ENCODE measurements at places on chromosomes 5 and 9. TPM values are rescaled to one million over a fixed set of nuclear protein-coding genes. Genes with fewer than 3 reads are reported as not detected.

- DNase-seq, result no peak
Measured at GRCh38 chr9:98836206-98836605, 28.7 kb downstream of the GALNT12 start.

DNA sequence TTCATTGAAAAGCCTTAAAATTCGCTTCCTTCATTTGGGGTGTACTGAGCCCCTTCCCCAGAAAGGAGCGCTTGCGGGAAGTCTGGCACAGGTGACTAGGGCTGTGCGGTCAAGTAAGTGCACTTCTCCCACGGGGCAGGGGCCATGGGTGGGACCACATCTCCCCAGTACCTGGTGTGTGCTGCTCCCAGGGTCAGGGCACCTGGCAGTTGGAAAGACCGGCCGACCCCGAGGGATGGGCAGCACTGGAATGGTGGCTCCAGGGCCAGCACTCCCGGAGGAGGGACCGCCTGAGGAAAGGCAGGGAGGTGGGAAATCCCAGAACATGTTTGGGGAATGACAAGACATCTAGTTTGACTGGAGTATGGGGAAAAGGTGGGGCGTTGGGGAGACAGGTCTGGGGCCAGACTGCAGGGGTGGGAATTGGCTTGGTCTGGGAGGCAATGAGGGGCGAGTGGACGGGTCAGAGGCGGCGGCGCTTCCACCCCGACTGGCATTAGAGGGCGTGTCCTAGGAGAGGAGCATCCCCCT is 727 bp upstream of the GLIPR2 start:
- no peak for DNase-seq

The EGFL7 gene
- total RNA-seq, result 6.1 TPM

DNA sequence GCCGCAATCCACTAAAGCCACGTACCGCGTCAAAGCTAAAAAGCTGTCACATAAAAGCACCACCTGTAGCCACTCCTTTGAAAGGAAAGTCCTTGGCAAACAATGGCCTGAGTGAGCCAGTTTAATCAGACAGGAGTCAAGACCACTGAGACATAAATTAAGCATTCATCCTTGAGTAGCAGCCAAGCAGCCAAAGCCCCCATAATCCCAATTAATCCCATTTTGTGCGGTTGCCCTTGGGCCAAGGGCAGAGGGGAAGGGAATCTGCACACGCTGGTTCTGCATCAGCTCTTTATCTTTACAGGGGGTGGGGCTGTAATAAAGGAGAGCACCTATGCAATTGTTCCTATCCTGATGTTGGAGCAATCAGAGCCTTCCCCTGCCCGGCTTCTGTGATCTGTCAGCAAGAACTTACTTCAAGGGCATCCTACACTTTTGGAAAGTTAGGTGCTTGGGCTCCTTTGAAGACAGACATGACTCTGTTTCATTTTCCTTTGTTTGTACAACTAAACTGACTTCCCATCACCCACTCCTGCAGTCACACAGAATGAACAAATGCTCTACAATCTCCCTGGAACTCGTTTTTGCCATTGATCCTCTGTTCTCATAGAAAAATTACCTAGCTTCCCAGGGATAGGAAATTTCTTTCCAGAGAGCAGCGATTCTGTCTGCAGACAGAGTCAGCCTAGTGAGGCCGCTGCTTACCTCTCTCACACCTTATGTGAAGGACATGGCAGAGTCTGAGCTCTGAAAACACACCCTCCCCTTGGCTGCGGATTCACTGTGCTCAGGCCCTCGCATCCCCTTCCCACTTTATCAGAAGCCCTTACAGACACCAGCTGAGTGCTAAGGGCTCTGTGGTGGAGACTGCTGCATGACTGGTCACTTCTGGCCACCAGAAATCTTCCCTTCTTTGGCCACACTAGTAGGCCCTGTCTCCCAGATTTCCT is 116.2 kb upstream of the TBCA start:
- no peak for DNase-seq

DNA sequence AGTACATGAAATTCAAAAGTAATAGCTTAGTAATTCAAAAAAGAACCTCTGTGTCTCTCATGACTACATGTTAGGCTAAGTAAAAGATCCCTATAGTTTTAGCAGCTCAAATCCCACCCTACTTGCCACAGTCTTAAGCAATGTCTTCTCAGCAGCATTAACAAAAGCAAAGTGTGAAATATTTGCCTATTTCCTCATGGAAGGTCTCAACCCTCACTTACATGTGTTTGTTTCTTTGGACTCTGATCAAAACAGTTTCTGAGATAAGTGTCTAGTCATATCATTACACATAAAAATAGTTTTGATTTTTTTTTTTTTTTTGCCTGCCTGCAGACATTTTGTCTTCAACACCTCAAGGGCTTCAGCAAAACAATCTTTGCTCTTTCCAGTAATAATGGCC is 310.5 kb downstream of the CETN3 start:
- DNase-seq, result no peak

DNA sequence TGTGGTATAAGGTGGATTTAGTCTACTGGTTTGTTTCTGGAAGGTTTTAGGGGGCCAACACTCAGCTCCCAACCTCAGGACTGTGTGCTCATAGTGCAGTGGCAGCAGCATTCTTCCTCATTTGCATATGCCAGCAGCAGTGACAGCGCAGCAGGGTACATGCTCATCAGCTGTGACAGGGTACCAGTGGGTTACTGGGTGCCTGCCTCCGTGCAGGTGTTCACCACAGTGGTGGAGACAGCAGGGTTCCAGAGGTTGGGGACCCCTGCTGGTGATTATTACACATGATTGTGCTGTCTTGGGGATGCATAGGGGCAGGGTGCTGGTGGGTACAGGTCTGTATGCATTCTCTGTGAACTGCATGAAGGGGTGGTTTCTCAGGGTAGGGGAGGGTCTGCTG is 45.5 kb upstream of the IFNE start:
- no peak for DNase-seq

The FOXD4L6 gene
- not detected for total RNA-seq

- no peak for DNase-seq
Measured at GRCh38 chr5:181235323-181235688, 8.4 kb downstream of the RACK1 start.

The ZNF300 gene
- 2.7 TPM for total RNA-seq

The UIMC1 gene
- 27.6 TPM for total RNA-seq

GRCh38 chr9:7315746-7316145 is 483.8 kb downstream of the DMAC1 start:
- no peak for DNase-seq

- DNase-seq, result no peak
Measured at GRCh38 chr5:166088389-166089039, 2202.9 kb upstream of the WWC1 start.

The C5orf52 gene
- not detected for total RNA-seq

GRCh38 chr5:71891856-71892255 is 172.8 kb downstream of the CARTPT start:
- peak; percentile 34 for DNase-seq

DNA sequence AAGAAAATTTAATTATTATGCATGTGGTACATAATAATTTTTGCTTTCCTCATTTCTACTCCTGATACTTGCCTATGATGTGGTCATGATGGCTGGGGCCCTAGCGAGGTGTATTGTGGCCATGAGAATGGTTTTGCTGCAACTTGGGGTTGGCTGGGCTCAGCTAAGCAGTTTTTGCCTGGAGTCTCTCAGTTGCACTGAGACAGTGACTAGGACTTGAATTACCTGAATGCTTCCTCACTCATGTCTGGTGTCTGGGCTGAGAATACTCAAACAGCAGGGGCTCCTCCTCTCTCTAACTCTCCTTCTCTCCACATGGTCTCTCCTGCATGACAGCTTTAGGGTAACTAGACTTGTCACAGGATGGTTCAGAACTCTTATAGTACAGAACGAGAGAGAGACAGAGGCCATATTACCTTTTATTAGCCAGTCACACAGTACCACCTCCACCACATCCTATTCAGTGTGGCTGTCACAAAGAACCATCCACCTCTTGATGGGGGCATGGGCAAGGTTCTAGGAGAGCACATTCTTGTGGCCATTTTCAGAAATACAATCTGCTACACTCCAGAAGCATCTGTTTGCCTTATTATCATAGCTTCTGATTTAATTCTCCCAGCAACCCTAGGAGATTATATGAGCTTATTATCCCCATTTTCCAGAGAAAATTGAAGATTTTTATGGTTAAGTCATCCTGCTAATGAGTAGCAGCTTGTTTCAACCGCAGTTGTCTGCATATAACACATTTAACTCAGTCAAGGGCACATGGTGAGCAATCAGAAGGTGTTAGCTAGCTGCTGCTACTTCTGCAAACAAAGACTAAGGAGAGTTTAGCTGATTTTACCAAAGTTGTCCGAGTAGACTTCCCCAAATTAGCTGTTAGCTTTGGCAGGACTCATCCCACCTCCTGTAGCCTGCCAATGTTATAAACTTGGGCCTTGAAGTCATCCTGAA is 245.1 kb downstream of the DOCK8 start:
- no peak for DNase-seq

DNA sequence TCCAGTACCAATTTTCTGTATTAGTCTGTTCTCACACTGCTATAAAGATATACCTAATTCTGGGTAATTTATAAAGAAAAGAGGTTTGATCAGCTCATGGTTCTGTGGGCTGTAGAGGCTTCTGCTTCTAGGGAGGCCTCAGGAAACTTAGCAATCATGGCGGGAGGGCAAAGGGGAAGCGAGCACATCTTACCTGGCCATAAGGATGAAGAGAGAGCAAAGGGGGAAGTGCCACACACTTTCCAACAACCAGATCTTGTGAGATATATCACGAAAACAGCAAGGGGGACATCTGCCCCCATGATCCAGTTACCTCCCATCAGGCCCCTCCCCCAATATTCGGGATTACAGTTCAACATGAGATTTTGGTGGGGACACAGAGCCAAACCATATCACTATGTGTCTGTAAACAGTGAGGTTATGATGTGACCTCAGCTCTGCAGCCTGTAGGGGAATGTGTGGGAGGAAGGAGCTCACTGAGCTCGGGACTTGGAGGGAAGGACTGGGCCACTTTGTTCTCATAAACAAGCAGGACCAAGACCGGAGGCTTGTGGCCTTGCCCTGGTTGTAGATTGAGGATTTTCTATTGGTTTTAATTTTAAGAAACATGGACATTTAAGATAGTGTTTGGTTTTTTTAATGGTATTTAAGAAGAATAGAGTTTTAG is 85.2 kb downstream of the EHMT1 start:
- DNase-seq, result no peak

The PITX1 gene
- 26.0 TPM for total RNA-seq

The IFNA21 gene
- not detected for total RNA-seq

- no peak for DNase-seq
Measured at GRCh38 chr5:2904956-2905355, 153.5 kb upstream of the IRX2 start.

The ARL14EPL gene
- not detected for total RNA-seq

The TMEM174 gene
- total RNA-seq, result not detected

The MARVELD2 gene
- not detected for total RNA-seq

DNA sequence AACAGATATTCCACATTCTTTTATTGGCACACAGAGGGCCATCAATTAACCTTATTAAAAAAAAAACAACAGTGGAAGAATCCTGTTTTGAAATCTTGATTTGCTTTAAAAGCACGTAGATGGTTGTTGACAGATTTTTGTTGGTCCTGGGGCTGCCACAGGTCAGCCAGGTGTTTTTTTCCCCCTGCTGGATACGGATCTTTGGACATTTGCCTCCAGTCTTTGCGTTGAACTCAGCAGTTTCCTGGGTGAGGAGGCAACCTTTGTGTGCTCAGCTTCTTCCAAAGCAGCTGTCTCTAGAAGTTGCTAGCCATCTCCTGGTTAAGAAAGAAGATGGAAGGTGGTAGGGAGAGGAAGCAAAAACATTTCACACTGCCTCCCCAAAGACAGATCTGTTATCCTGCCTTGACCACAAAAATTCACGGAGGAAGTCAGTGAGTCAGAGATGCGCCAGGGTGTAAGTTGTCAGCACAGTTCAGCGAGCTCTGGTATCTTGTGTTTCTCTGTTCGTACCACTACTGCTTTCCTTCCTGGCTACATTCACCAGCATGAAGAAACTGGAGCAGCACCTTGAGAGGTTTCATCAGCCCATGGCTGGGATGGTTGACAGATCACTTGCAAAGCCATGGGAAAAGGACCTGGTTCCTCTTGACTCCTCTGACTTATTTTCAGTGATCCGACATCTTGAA is 207.3 kb downstream of the ARHGAP26 start:
- peak; percentile 89 for DNase-seq

DNA sequence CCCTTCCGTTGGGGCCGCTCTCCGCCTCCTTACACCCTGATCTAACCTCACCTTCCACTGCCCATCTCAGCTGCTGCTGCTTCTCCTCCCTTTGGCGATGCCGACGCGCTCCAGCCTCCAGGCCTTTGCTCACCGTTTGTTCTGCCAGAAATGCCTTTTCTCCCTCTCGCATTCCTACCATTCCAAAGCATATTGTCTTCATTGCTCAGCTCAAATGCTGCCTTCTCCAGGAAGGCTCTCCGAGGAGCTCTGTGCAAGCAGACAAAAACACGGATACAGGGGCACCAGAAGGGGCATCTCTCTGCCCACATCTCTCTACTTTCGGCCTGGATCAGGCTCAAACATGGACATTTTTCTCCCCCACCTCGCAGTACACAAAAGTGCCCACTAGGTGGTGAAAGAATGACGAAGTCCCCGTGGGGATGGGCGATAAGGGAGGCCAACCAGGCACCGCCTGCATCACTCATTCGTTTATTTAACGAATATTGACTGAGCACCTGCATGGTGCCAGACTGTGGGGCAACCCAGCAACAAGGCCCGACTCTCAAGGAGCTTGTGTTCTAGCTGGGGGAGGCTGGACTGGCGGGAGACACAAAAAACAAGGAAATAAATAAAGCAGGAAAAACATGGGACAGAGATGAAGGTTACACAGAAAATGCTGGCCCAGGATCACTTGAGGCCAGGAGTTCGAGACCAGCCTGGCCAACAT is 7.3 kb upstream of the GRHPR start:
- peak; percentile 82 for DNase-seq

GRCh38 chr5:53482717-53483638 is 2.5 kb downstream of the FST start:
- no peak for DNase-seq

The DDX4 gene
- total RNA-seq, result not detected

- no peak for DNase-seq
Measured at GRCh38 chr5:157956271-157956885, 97.4 kb upstream of the CLINT1 start.

The SPINK13 gene
- not detected for total RNA-seq

DNA sequence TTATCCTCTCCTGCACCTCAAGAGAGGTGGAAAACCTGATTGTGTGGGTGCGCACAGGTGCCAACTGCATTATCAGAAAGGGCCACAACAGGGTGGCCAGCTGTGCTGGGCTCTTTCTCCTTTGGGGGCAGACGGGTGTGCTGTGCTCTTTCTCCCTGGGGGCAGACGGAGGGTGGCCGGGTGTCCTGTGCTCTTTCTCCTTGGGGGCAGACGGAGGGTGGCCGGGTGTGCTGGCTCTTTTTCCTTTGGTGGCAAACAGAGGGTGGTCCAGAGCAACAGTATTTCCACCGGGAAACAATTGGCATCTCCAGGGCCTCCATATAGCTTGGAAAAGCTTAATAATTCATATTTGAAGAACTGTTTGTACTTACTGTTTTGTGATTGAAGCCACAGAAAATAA is 6.8 kb downstream of the LMX1B start:
- no peak for DNase-seq

GRCh38 chr5:73861313-73861988 is 235.5 kb downstream of the ARHGEF28 start:
- no peak for DNase-seq
